ENCODE measurements at places on chromosomes 2 and 18.

GRCh38 chr2:17979707-17980106 lies 101.2 kb downstream of the KCNS3 start:
- DNase-seq: no peak

DNA sequence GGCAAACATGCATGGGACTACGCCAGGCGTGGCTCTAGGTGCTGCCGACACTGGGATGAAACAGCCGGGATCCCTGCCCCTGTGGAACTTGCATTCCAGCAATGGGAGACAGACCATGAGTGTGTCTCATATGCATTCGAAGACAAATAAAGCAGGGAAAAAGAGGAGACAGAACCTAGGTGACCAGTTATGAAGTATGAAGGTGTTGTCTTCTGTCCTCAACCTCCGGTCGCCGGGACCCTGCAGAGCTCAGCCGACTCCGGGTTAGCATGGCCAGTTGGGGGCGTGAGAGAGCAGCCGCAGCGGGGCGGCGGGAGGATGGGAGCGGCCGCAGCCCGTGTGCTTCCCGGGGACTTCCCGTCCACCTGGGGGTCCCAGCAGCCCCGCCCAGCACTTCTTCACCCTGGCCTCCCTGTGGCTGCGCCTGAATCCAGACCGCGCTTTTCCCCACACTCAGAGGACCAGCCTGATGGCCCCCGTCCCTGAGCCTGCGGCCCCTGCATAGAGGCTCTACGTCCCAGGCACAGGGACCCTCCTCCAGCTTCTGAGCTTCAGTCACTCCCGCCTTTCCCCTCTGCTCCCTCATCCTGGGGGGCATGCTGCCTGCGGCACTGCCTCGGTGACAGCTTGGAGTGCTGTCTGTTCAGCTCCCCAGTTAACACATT lies 11.4 kb downstream of the ID2 start:
- no peak for DNase-seq

DNA sequence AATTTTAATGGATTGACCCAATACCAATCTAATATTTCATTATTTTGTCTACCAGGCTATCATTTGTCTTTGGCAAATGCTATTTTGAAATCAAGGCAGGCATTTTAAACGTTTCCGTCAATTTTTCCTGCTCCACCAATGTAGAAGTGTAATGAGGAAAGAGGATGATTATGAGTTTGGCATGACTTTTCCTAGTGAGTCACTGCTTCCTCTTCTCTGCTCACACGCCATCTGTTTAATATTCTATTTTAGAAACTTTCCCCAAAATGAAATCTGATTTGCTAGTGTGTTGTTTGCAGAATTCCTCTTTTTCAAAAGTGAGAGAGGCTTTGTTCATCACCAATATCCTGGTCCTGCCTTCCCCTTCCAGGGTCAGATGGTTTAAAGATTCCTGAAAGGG lies 42.5 kb upstream of the PID1 start:
- DNase-seq: no peak

GRCh38 chr2:101625387-101625786 lies 72.1 kb upstream of the MAP4K4 start:
- no peak for DNase-seq

- no peak for DNase-seq
Observed at GRCh38 chr2:98012561-98012991, 16.8 kb upstream of the TMEM131 start.

- no peak for DNase-seq
Observed at GRCh38 chr2:136133586-136133985, 15.6 kb upstream of the CXCR4 start.

GRCh38 chr2:185618625-185619024 lies 120.0 kb upstream of the FSIP2 start:
- no peak for DNase-seq

- DNase-seq: no peak
Observed at GRCh38 chr2:165015052-165015642, 59.8 kb upstream of the SLC38A11 start.

DNA sequence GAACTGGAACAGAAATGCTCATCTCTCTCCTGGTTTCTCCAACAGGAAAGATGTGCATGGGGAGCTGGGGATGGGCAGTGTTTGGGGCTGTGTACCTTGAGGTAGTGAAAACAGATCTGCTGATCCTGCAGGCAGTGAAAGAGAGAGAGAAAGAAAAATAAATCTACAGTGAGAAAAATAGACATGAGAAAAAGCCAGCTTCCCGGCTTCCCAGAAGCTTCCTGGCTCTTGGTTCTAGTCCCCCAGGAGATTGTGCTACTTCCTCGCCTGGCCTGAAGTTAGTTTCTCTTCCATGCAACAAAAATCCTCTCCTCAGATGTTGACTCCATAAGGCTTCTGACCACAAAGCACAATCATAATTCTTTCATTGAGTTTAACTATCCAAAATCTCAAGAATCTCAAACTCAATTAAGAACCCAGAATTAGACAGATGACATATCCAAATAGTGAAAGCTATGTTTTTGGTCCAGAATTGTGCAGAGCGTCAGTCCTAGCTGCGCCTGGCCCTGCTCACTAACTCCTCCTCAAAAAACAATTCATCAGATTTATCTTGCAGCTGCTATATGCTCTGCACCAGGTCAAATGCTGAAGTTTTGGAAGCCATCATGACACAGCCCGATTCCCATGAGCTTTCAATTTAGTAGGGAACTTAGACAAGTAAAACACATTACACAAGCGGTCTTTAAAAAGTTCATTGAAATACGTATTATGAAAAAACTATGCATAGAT lies 20.1 kb upstream of the NAB1 start:
- no peak for DNase-seq

DNA sequence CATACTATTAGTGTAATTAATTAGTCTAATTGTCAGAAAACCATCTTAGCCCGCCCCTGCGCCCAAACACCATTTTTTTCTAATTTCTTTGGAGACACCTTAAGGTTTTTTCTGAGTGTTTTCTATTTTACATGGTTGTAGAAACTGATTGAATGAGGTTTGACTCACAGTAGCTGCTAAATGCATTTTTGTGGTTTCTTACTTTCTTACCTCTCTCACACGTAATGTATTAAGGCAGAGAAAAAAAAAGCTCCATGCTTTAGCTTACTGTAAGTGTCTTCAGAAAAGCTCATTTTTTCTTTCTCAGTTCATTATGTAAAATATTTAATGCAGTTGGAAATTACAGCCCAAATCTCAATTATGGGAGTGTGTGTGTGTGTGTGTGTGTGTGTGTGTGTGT lies 548.5 kb upstream of the LRRTM4 start:
- no peak for DNase-seq

GRCh38 chr2:180004731-180005130 lies 2.4 kb downstream of the CWC22 start:
- no peak for DNase-seq

DNA sequence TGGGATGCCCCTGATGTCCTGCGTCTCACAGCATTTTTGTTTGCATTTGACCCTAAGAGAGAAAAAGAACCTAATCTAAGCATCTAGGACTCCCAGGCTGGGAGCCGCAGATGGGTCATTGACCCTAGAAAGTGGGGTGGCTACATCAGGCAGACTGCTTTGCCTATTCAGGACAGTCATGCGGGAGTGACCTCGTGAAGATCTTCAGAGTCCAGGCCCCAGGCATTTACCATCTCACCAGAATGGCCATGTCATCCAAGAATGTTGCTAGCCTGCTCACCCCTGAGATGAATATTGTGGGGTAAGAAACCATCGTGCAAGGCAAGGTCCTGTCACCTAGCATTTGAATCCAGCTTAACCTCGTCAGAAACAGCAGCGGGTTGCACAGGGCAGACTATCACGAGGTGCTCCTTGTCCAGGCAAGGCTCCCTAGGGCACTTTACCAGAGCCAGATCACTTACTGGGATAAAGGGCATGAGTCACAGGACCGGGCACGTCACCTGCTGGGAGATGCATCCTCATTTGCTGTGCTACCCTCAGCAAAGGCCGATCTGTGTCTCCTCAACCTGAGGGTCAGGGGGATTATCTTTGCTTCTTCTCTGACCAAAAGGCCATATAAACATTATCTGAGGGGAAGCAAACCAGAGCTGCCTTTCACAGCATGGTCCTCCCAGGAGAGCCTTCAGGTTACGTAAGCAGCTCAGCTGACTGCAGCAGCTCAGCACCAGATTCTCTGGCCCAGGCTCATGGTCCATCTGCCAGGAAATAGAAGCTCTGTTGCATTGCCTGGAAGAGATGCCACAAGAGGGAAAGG lies 162.3 kb downstream of the ACKR3 start:
- DNase-seq: no peak

- DNase-seq: no peak
Observed at GRCh38 chr18:57128220-57128932, 18.5 kb upstream of the BOD1L2 start.

DNA sequence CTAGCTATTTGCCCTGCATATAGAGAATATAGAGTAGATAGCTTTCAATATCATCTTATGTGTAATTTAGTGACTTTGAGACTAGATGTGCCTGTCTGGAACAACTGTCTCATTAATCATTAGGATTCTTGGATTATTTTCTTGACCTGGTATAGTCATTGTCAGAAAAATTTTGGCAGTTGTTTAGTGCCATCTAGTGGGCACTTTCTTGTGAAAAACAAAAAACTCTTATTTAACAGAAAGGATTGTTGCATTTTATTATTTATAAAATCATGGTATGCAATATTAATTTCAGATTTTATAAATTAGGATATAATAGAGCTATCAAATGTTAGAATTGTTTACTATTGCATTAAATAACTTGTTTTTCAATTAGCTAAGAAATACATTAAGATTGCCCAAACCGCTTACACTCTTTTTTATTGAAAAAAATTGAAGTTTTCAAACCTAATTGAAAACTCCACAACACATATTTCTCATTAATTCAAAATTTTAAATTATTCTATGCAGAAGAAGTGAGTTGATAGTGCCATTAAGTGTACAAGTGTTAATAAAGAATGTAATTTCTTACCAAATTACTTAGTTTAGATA lies 80.3 kb downstream of the DYNAP start:
- no peak for DNase-seq

DNA sequence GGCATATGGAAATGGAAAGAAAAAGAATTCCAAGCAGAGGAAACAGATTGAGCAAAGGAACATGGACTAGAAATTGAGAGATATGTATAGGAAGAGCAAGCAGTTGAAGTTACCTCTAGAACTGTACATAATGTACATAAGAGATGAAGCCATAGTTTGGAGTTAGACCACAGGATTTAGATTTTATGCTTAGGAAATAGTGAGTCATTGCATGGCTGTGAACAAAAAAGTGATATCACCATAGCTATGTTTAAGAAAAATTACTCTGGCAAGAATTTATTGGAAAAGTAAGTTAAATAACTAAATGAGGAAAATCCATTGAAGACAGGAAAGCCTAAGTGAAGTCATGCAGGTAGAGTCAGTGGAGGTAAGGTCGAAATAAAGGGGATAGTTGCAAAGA lies 99.4 kb upstream of the GALNT5 start:
- DNase-seq: no peak

- DNase-seq: no peak
Observed at GRCh38 chr2:226711606-226712296, 87.9 kb downstream of the IRS1 start.

- DNase-seq: no peak
Observed at GRCh38 chr18:72762515-72763122, 105.2 kb downstream of the NETO1 start.

DNA sequence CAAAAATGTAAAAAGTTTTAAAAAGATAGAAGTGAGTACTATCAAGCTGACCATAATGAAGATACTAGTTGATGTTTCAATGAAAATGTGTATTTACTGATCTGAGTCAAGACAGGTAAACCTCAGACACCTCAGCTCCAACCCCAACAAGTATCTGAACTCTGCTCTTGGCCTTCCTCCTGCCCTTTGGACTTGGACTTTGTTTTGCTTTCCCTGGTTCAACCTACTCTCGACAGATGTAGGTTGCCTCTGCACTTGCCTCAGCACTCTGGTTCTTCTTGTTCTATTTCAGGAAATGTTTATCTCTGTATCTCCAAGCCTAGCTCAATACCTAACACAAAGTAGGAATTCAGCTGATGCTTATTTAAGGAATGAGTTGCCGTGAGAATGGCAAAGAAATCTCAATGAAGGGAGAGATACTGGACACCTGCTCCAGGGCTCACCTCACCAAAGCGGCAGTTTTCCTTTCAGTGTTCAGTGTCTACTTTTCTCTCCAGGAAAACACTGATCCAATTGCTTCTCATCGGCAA lies 248.8 kb upstream of the CTAGE1 start:
- DNase-seq: no peak

DNA sequence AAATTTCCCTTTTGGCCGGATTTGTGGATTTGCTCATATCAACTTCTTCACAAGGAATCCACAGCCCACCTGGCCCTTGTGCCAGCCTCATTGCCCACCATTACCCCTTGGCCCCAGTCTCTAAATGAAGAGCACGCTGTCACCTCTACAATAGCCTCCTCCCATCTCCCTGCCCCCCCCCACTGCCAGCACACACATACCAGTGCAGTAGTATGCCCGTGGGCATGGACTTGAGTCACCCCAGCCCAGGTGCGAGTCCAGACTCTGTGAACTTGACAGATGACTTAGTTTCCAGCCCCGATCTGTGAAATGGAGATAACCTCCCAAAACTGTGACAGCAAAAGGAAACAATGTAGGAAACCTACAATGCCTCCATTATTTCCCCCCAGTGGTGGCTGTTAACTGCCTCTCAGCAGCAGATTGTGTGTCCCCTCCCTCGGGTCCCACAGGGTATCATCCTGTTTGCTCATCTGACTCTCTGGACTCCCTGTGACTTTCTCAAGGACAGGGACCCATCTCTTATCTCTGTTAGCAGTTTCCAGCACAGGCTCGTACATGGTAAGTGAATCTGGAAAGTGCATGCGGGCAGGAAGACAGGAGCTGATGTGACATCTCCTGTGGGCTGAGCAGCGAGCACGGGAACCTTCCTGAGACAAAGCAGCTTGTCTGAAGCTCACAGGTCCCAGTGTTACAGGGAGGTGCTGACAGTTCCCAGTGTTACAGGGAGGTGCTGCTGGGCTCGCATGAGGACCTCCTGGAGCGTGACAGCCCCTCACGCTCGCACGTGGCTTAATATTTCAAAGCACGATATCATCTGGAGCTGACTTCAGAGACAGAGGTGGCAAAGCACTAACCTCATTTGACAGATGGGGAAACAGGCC lies 4.2 kb upstream of the TMEM185B start:
- DNase-seq: no peak

DNA sequence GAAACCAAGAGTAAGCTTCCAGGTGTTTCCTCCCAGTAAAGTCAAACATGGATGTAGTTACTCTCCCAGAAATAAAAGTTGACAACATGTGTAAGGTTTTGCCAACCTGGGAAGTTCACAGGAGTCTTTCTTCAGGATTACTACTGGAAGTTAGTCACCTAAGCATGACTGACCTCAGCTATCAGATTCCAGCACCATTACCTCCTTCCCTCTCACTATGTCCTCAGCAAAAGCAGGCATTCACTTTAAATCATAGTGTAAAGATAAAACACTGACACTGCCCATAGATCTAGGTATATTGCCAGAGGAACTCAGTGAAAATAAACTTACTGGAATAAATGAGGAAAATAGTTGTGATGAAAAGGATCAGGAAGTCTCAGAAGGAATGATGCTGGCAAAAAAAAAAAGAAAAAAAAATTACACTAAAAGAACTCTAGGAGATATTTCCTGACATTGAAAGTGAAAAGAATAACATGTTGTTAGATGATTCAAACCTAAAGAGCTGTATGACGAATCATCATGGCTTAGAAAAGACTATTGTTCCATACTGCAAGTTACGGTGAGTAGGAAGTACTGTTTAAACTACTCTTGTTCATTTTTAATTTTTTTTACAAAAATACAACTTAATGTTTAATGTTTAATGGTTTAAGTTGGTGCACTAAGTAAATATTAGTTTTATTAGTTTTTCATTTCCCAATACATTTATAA lies 484.5 kb upstream of the ZNF804A start:
- DNase-seq: no peak

Measured in vagina (tissue), 2 donors.